ENCODE measurements at places on chromosomes 16 and 17. TPM values are rescaled to one million over a fixed set of nuclear protein-coding genes. Genes with fewer than 3 reads are reported as not detected.

The EFCAB13 gene
- polyA plus RNA-seq = 1.4 TPM

The PYY gene
- polyA plus RNA-seq = 0.20 TPM

The TOX3 gene
- 1.3 TPM for polyA plus RNA-seq

The STX1B gene
- 0.13 TPM for polyA plus RNA-seq

The USP31 gene
- 2.6 TPM for polyA plus RNA-seq

The TLCD3A gene
- 2.8 TPM for polyA plus RNA-seq

- DNase-seq = no peak
Measured at GRCh38 chr16:5885521-5885920, 787.9 kb upstream of the EEF2KMT start.

GRCh38 chr17:6627019-6627418 lies 13.5 kb downstream of the KIAA0753 start:
- no peak for DNase-seq

DNA sequence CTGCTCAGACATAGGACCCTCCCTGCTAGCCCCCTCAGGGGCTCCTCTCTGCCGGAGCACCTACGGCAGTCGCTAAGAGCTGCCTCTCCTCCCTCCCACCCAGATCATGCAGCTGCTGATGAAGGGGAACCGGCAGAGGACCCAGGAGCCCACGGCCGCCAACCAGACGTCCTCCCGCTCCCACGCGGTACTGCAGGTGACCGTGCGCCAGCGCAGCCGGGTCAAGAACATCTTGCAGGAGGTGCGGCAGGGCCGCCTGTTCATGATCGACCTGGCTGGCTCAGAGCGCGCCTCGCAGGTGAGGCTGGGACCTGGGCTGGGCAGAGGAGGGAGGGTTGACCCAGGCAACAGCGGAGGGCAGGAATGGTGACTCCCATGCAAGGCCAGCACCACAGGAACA lies 17.0 kb downstream of the BTBD17 start:
- no peak for DNase-seq

- DNase-seq = no peak
Measured at GRCh38 chr16:89422905-89423630, 67.3 kb downstream of the ANKRD11 start.

- no peak for DNase-seq
Measured at GRCh38 chr17:44797802-44798201, 32.3 kb downstream of the GJC1 start.

DNA sequence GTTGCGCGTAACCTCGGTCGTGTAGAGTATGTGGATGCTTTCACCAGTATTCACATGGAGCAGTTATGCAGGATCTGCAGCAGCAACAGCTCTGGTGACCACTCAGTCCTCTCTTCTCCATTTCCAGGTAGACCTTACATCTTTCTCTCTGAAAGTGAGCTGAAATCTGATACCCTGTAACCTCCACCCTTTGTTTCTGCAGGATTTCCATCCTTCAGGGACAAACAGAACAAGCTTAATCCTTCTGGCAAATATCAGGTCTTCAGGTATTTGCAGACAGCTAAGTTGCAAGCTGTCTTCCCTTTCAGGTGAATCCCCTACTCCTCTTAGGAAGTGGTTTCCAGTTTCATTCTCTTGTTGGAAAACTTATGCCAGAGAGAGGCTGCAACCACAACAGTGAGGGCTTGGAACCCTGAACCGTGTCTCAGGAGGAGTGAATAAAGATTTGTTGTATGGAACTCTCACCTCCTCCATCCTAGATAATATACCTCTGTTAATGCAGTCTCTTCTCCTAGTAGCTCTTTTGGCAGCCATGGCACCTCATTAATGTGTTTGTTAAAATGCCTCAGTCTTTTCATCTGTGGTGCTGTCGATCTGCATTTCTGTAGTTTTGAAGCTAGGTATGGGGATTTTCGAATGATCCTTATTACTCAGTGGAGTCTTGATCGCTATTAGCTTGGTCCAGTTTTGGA lies 172.5 kb downstream of the PRKCA start:
- DNase-seq = no peak

DNA sequence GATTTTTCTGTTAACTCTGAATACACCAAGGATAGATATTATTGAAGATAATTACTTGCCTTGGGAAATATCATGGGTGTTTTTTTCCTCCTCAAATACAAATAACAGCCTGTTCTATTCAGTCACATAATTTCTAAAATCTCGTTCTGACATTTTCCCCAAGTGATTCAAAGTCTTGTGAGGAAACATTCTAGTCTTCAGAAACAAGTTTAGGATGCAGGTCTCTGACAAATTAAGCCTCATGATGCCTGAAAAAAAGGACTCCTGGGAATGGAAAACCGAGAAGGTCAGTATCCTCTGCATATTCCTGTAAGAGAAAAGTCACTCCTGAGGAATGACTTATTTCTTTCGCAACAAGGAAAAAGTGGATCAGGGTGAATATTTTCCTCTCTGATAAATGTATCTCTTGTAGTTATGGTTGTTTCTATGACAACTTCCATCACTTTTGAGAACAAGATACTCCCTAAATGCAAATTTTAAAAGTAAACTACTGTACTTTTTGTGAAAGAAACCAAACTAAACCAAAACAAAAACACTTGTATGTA lies 384.6 kb downstream of the CNTNAP4 start:
- DNase-seq = no peak

GRCh38 chr16:78884204-78884603 lies 716.3 kb downstream of the MAF start:
- no peak for DNase-seq

DNA sequence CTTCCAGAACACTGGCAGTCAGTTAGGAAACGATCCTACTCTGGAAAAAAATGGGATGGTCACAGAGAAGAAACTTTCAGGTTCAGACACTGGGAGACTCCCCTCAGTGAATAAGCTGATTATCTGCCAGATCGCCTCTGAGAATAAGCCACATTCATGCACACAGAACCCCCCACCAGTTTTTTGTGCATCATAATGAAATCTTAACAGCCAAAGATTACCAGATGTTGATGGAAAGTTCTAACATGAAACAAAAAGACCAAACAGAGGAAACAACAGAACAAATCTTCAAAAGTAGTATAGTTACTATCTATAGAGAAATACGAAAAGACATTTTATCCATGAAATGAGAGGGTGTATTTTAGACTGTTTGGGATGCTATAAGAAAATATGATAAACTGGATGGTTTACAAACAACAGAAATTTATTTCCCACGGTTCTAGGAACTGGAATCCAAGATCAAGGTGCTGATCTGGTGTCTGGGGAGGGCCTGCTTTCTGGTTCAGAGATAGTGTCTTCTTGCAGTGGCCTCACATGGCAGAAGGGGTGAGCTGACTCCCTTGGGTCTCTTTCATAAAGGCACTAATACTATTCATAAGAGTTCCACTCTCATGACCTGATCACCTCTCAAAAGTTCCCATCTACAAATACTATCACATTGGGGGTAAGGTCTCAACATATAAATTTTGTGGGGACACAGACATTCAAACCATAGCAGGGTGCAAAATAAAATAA lies 8.0 kb upstream of the AMZ2 start:
- no peak for DNase-seq

DNA sequence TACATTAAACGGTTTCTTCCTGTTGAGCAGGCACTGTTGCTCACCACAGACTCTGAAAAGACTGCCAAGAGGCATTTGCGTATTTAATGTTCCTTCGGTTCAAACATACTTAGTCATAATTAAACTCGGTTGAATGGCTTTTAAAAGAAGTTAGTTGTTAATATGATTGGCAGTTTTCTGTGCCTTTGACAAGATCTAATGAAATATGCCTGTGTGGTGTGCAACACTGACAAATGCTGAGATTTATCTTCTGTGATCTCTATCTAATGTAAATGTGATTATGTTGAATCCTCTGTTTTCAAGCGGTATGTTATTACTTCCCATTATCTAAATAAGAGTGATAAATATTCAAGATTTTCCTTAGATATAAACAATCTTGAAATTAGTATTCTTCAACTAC lies 1046.6 kb downstream of the CDH8 start:
- DNase-seq = no peak

DNA sequence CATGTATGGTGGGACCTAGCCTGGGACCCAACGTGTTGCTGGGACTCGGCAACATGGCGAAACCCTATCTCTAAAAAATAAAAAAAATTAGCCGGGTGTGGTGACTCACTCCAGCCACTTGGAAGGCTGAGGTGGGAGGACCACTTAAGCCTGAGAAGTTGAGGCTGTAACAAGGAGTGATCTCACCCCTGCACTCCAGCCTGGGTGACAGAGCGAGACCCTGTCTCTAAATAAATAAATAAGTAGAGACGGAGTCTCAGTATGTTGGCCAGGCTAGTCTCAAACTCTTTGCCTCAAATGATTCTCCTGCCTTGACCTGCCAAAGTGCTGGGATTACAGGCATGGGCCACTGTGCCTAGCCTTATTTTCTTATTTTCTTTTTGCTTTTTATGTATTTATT lies 10.1 kb upstream of the CNP start:
- no peak for DNase-seq

DNA sequence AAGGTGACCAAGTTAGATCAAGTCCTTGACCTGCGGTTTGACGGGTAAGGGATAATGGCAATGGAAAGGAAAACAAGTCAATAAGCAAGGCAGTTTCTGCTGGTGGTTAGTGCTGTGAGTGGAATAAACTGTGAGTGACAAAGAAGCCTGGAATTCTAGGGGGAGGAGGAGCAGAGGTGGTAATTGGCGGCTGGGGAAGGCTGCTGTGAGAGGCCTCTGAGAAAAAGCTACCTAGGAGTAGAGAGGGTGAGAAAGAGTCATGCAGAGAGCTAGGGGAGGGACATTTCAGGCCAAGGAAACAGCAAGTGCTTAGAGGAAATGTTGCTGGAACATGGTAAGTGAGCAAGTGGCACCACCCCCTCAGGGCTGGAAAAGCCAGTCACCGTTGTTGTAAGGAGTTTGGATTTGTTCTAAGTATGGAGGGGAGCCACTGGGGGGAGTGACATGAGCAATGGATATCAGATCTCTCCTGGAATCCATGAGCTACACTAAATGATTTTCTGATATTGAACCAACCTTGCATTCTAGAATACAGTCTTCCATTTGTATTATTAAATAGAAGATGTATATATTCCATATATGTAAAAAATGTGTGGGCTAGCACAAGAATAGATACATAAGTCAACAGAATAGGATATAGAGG lies 6.7 kb downstream of the NLRC3 start:
- no peak for DNase-seq

DNA sequence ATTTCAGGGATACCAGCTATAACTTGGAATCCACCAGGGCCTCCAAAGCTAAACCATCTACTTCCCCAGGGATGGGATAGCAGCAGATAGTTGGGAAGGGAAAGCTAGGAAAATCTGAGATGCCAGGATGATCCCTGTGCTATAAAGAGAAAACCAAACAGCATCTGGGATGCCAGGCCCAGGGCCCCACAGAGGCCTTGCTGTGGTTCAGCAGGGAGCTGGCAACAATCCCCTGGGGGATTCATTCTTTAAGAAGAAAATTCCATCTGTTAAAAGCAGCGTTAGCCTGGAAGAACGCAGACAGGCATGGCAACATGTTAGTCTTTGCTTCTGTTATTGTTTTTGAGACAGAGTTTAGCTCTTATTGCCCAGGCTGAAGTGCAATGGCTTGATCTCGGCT lies 16.6 kb downstream of the MYO18A start:
- peak; percentile 56 for DNase-seq

DNA sequence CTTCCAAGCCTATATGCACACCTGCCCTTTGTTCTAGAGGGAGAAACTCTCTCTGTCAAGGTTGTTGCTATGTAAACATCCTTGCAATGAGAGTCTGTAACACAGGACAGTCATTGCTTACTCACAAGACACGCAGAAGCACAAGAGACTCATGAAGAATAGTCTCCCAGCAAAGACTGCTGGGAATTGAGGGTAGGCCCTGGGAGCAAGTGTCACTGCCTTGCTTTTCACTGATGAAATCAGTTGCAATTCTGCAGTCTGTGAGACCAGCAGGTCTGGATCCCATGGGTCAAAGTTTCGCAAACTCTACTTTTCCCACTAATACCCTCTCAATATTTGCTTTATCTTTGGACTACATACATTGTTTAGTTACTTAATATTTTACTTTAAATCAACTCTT lies 177.4 kb downstream of the FTO start:
- DNase-seq = no peak

DNA sequence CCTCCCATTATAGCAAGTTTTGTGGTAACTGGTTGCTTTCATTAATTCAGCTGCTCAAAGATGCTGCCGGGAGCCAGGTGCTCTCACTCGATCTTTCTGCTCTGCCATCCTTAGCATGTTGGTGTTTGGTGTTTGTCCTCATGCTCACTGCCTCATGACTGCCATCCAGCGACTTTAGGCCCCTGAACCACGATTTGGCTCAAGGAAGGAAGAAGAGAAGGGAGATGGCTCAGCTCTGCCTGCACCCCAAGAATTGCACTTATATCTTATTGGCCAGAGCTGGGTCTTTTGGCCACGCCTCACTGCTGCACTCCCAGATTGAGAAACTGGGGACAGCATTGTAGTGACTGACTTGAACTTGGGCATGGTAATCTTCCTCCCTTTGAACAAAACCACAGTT lies 52.7 kb downstream of the ARSG start:
- no peak for DNase-seq

DNA sequence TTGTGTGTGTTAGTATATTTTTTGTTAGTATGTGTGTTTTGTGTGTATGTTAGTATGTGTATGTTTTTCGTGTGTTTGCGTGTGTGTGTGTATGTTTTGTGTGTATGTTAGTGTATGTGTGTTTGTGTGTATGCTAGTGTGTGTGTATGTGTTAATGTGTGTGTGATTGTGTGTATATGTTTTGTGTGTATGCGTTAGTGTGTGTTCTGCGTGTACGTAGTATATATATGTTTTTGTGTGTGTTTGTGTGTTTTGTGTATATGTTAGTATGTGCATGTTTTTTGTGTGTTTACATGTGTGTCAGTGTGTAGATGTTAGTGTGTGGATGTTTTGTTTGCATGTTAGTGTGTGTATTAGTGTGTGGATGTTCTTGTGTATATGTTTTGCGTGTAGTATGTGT lies 29.6 kb downstream of the RBFOX1 start:
- no peak for DNase-seq

- no peak for DNase-seq
Measured at GRCh38 chr16:78259873-78260272, 160.4 kb downstream of the WWOX start.

DNA sequence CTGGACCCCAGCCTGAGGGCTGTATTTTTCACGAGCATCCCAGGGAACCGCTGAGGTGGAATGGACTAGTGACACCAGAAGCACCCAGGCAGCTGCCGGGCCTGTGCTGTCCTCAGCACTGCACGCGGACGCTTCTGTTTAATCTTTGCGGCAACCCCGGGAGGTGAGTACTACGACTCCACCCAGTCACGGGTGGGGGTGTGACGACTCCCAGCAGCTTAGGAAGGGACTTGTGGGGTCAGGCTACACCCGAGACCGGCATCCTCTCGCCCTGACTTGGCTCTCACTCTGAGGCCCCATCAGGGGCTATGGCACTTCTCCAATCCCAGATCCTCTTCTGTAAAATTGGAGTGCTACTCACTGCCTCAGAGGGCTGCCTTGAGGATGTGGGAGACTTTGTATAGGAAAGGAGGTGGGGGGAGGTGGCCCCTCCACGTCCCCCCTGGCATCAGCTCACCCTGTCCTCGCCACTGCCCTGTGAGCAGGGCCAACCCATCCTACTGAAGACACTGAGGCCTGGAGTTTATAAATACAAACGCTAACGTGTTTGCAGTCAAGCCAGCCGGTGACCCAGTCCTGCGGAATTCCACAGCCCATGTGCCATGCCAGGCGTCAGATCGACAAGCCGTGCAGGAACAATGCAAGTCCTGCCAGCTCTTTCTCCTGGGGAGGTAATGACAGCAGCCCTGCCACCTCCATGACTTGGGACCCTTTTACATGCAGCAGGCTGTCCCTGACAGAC lies 44.4 kb downstream of the PPL start:
- no peak for DNase-seq

- no peak for DNase-seq
Measured at GRCh38 chr16:77330332-77331042, 104.3 kb downstream of the ADAMTS18 start.
